EH (cell line): ENCODE measurements at places on chromosomes 7 and 10.

- peak; percentile 25 for DNase-seq
Observed at GRCh38 chr10:101495324-101495925, 92.6 kb downstream of the POLL start.

DNA sequence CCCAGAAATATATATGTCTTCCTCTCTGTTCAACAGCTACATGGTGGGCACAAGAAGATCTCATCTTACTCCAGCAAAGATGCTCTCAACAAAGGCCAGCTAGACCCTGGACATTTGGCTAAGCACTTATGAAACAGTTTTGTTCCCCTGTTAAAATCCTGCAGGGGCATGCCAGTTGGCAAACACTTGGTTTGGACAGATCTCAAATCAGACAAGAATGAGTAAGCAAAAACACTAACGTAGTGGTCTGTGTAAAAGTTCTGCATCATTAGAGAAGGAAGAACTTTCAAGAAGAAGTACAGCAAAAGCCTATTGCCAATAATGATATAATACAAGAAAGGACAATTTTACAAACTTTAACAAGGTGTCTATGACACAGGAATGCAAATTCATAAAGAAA is 125.6 kb downstream of the CALN1 start:
- DNase-seq: no peak

GRCh38 chr10:117262291-117262902 is 21.5 kb downstream of the SLC18A2 start:
- DNase-seq: no peak

DNA sequence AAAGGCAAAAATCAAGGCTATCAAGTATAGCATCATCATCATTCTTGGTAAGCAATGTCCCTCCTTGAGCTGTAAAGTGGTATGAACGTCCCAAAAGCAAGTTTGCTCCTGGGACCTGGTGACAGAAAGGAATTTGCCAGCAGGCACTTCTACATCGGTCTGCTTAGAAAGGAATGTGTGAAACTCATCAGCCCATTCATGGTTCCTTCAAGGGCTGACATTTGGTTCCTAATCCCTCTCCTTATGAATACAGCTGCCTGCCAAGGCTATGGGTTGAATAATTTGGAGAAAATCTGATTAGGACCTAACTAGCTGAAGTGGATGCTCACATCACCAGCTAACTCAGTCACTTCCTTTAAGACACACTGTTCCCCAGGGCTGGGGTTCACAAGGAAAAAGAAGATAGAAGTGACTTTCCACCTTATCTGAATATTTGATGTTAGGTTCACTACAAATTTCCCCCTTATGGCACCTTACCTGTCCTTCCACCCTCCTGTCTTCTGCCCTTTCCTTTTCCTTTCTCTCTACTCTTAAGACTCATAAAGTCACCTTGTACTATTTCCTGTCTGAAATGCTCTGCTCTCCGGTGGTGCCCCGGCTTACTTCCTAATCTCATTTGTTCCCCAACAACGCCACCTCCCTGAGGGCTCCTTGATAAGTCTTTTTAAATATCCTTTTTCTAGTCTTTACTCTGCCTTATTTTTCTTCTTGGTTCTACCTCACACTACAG is 187.1 kb downstream of the NPSR1 start:
- DNase-seq: no peak

DNA sequence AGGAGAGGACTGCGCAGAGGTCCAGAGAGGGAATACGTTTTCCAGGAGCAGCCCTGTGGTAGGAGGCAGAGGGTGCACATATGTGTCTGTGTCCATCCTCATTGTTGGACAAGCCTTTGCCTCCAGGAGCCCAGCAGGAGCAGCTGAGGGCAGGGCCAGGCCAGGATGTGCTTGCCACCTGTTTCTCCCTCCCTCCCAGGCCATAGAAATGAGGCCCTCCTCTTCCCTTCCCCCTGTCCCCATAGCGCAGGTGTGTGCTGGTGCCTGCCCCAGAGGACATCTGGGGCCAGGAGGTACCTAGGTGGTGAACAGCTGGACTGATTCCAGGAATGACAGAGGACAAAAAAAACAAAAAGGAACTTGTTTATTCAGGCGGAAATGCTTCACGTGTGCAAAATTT is 10.5 kb upstream of the CXCL12 start:
- DNase-seq: no peak

GRCh38 chr7:95421847-95422444 is 12.9 kb downstream of the PON2 start:
- no peak for DNase-seq

- no peak for DNase-seq
Observed at GRCh38 chr10:89330537-89331212, 2.9 kb downstream of the IFIT3 start.

DNA sequence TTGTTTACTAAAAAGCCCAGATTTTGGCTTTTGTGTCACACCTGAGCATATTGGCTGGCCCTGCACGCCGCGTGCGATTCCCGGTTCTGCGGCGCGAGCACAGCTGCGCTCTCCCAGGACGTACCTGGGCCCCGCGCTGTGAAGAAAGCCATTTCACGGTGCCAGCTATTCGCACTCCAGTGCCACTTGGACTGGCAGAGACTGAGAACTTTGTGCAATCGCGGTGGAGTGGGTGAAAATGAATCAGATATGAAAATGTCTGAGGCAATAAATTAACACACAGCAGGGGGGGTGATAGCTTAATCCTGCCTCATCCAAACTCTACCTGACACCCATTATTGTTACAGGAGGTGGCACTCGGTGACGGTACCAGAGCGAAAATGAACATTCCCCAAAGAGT is 330.1 kb upstream of the MGMT start:
- DNase-seq: no peak

DNA sequence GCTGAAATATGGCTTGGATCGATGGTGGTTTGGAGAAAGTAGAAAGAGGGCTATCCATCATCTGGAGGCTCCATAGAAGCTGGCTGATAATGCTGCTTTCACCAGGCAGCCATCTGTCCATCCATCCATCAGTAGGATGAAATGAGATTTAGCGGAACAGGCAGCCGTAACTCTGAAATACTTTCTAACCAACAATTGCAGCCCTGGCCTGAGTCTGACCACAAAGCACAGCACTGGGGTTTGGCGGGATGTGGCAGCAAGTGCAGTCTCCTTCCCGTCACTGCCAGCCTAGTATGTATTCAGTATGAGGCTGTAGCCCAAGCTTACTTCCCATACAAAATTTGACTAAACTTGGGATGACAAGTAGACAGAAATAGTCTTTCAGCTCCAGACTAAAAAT is 38.0 kb downstream of the R3HCC1L start:
- no peak for DNase-seq

GRCh38 chr10:34526758-34527730 is 288.1 kb downstream of the PARD3 start:
- peak; percentile 99 for DNase-seq

DNA sequence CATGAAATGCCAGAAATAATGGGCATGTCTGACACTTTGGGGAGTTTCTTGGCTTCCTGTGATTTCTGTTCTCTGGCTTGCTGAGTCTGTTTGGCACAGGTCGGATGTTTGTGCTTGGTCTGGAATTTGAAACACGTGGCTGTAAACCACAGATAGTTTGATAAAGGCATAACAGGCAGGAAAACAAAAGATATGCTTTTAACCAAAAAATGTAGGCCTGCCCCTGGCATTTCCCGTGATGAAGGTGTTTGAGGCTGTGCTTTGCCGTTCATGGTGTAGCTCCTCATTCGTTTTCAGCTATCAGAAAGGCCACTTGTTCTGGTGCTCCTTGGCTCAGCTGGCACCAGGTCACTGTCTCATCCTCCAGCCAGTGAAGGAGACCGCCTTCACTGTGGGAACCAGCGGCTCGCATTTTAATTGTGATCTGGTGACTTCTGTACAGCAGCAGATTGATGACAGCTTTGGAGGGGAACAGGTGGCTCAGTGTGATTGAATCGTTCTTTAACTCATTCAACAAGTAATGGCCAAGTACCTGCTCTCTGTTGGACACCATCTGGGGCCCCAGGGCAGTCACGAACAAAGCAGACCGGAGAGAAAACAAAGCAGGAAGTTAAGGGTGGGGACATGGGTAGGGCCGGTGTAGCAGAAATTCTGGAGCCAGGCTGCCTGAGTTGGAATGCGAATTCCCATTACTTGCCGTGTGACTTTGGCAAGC is 111.5 kb downstream of the CCNY start:
- DNase-seq: peak; percentile 78

DNA sequence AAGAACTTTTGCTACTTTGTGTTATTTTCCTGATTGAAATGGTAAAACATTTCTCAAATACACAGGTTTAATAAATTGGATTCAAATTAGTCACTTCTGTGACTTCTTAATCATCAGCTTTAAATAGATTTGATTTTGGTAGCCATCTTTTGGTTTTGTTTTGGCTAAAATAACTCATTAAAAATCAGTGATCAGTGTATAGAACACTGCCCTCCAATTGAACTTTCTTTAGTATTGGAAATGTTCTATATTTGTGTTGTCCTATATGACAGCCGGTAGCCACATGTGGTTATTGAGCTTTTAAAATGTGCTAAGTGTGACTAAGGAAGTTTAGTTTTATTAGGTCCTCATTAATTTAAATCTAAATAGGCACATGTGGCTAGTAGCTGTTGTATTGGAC is 50.4 kb downstream of the GLCCI1 start:
- DNase-seq: no peak

DNA sequence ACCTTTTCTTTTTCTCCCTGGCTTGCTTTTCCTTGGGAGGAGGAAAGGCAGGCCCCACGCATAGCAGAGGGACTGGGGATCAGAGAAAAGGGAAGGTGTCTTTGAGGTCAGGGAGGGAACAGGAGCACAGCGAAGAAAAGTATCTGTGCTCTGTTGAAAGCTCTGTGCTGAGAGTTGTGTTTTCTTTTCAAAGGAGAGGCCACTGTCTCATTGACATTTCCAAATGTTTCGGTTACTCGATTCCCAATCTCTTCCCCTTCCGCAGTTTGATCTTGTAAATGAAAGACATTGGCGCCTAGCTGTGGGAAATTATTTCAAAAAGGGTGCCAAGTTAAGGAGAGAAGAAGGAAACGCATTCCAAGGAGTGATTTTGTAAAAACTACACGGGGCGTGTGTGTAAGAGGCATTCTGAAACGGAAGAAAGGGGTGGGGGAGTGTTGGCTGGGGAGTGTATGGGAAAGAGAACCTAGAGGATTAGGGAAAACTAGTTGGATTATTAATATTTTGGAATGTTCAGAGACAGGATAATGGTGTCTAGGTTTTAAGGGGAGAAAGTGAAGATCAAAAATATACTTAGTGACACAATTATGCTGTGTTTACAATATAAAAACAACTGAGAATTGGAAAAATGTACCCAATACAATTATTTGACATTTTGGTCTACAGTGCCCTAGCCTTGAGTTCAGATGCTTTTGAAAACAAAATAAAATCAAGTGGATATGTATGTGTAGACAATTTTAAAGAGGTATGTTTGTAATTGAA is 708 bp downstream of the KLHDC10 start:
- peak; percentile 26 for DNase-seq

GRCh38 chr10:2958659-2959058 is 108.7 kb upstream of the PFKP start:
- DNase-seq: no peak

GRCh38 chr10:131142517-131143380 is 168.8 kb downstream of the TCERG1L start:
- no peak for DNase-seq

DNA sequence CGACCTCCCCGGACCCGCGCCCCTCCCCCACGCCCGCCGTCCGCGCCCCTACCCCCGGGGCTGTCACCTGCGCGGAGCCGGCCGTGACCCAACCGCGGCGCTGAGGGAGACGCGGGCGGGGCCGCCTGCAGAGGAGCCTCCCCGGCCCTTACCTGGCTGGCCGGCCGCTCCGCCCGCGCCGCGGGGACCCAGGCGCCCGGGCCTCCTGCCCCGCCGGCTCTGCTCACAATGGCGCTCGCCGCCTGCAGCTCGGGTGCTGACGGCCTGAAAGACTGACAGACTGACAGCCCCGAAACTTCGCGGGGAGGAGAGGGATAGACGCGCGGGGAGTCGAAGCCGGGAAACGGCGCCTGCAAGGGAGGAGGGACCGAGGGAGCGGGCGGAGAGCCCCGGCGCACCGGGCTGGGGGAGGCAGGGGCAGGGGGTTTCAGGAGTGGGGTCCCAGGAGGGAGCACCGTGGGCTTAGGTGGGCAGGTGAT is 393 bp downstream of the ZNF467 start:
- DNase-seq: no peak

GRCh38 chr7:7918736-7919448 is 49.7 kb upstream of the GLCCI1 start:
- no peak for DNase-seq
